ENCODE measurements at places on chromosomes 12 and 14. TPM values are rescaled to one million over a fixed set of nuclear protein-coding genes. Genes with fewer than 3 reads are reported as not detected.

GTF2A1 gene
- total RNA-seq, result 23.3 TPM

GRCh38 chr14:102708494-102708893 is 68.8 kb upstream of the TRAF3 start:
- DNase-seq, result no peak

KRT85 gene
- not detected for total RNA-seq

DNA sequence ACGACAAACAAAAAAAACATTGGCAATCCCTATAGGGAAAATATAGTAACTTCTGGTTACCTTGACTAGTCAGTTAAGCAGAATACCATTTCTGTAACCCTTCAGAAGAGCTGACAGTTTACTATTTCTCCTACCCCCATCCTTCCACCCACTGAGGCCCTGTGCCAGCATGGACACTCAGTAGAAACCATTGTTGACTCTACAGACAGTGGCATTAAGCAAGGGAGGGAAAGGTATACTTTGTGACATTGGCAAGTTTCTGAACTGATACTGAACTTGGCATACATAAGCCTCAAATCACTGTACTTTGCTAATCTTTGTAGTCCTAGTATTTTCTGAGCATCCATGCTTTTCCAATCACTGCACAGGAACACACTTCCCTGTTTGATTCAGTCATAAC is 33.4 kb upstream of the VSX2 start:
- DNase-seq, result no peak

DNA sequence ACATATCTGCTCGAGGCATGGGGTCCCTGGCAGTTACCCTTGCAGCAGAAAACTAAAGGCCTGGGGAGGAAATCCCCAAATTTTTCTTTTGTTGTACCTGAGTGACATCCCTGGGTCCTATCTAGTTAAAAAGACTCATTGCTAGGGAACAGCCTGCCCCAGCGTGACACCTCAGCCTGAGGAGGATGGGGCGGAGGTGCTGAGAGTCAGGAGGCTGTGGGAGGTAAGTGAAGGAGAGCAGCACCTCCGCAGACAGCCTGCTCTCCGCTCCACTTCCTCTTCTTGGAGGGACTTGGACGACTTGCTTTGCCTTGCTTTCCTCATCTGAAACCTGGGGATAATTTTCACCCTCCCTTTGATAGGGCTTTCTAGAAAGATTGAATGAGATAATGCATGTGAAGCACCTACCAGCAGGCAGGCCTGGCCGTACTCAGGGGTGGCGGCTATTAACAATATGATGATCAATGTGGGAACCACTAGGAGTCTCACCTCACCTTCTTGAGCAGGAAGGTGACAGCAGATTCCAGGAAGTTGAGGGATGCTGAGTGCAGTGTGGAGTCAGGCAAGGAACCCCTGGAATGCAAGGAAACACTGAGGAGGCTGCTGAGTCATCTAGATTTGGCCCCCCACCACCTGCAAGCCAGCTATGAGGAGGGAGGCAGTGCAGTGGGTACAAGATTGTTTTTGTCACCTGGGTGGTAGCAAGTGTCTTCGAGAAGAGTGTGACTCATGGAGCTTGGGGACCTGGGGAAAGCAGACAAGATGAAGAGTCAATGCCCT is 23.2 kb downstream of the UBE3B start:
- DNase-seq, result no peak
